ENCODE measurements at places on chromosomes 6 and 20.

- no peak for DNase-seq
Observed at GRCh38 chr6:40112350-40112749, 178.1 kb upstream of the MOCS1 start.

- no peak for DNase-seq
Observed at GRCh38 chr6:157030755-157031154, 253.6 kb downstream of the ARID1B start.

DNA sequence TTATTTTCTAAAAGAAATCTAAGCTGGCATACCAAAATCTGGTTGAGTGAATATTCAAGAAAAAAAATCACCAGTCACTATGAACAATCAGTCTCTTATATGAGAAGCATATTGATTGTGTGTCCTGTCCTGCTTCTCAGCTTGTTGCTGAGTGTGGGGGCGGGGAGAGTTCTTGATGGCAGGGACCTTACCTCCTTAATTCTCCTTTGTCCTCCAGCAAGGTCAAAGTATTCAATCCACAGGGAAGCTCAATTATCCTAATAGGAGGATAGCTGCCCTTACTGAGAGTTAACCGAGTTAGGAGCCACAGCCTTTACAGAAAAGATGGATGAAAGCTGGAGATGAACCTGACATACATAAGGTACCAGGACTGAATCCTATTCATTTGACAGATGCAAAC is 154.0 kb downstream of the LY86 start:
- no peak for DNase-seq

- no peak for DNase-seq
Observed at GRCh38 chr6:30790724-30791383, 46.5 kb upstream of the IER3 start.

- no peak for DNase-seq
Observed at GRCh38 chr20:58840816-58841538, 9.7 kb downstream of the GNAS-AS1 start.
